Right renal pelvis (tissue), 4 donors: ENCODE measurements at places on chromosomes 2 and 18.

DNA sequence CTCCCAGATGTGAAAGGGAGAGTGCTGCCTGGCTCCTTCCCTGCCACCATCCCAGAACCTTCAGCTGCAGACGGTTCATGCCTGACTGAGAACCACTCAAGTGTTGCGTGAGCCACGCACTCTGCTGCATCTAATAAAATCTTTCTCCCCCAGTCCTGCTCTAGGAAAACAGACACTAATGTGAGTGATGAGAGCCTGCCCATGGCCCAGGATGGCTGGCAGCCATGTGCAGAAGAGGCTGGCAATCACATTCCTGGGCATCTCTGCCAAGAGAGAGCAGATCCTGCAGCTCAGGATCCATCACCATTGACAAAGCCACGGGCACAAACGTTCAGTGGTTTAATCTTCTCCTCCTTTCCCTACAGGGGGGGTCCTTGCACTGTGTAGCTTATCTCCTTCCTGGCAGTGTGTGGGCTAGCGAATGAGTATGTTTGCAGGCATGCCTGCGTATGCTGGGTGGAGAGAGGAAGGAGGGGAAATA is 477.5 kb downstream of the SLC4A3 start:
- DNase-seq = no peak

DNA sequence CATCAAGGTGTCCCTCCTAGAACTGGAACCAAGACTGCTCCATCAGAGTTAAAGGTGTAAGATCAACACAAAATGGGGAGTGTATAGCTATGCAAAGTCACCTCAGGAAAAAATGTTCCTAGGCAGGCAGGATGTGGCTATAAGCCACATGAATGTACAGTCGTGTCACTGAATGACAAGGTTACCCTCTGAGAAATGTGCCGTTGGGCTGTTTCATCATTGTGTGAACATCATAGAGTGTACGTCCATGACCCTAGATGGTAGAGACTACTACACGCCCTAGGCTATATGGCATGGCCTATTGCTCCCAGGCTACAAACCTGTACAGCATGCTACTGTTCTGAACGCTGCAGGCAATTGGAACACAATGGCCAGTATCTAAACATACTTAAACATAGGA is 24.5 kb downstream of the TYMS start:
- no peak for DNase-seq

GRCh38 chr2:197838036-197838435 is 33.6 kb downstream of the PLCL1 start:
- DNase-seq = no peak

DNA sequence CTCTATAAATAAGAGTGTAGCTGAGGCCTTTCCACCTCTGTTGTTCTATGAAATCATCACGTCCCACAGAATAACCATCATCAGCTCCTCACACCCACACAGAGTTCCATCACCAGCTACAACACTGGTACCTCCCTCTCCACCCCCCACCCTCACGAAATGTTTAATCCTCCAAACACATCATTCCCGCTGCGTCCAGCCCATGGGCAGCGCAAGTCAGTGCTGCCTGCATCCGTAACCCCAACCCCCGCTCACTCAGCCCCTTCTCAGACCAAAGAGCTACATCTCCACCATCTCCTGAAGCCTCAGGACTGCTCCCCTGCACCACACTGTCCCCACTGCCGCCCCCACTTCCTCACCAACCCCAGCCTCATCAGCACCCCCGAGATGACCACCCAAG is 19.4 kb downstream of the DNMT3A start:
- no peak for DNase-seq

DNA sequence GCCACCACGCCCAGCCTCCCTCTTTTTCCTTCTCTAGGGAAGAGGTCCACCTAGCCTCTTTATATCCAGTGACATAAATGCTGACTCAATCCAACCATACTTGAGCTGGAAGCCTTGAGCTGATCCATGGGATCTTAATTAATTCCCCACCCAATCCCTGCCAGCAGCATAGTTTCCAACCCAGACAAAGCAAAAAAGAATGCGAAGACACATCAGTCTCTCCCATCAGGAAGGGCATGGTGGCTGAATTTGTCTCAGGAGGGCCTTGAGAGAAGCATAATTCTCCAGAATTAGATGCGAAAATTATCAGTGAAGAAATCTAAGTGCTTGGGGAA is 22.5 kb downstream of the CASP10 start:
- no peak for DNase-seq

GRCh38 chr2:181384923-181385322 is 72.3 kb upstream of the ITGA4 start:
- DNase-seq = no peak

DNA sequence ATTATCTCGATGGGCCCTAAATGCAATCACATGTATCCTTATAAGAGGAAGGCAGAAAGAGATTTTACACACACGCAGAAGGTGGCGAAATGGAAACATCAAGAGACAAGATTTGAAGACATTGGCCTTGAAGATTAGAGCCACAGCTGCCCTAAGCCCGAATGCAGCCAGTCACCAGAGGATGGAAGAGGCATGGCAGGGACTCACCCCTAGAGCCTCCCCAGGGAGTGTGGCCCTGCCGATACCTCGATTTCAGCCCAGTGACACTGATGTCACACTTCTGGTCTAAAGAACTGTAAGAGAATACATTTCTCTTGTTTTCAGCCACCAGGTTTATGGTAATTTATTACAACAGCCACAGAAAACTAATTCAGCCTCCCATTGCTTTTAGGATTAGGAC is 17.4 kb downstream of the TTC39C start:
- no peak for DNase-seq

GRCh38 chr2:29475499-29475898 is 360.3 kb downstream of the CLIP4 start:
- DNase-seq = no peak
